ENCODE measurements at places on chromosomes 2 and 18. TPM values are rescaled to one million over a fixed set of nuclear protein-coding genes. Genes with fewer than 3 reads are reported as not detected.

Gene SPC25
- not detected for total RNA-seq

- no peak for DNase-seq
These were observed 512.7 kb upstream of the CDH2 start for GRCh38 chr18:28689588-28689987.

Gene ALKAL2
- 64.2 TPM for total RNA-seq

GRCh38 chr18:48300463-48300961, 108.7 kb downstream of the ZBTB7C start:
- DNase-seq = peak; percentile 83

Gene AQP12B
- total RNA-seq = not detected

Gene SERPINB3
- total RNA-seq = not detected

All from posterior vena cava (tissue), 2 donors.